ENCODE measurements at places on chromosomes 16 and 17. TPM values are rescaled to one million over a fixed set of nuclear protein-coding genes. Genes with fewer than 3 reads are reported as not detected.

The KRT12 gene
- total RNA-seq, result not detected

The TCAP gene
- total RNA-seq, result 0.87 TPM

The KRT39 gene
- not detected for total RNA-seq

The CBFB gene
- total RNA-seq, result 156 TPM

Measured in activated T-helper 2 cell treated with anti-CD3 and anti-CD28 coated beads, Interferon-gamma antibody, Interleukin-2, Interleukin-4, amounts not matched to agents 10 μg/mL and 5 μg/mL and 100 μg/mL, durations not matched to agents 14 hours and 24 hours and 36 hours (primary cell).